Dermis blood vessel endothelial cell (primary cell): ENCODE measurements at places on chromosomes 4 and X. TPM values are rescaled to one million over a fixed set of nuclear protein-coding genes. Genes with fewer than 3 reads are reported as not detected.

Gene MAGEA2
- not detected in 2 replicates for total RNA-seq

GRCh38 chr4:144734522-144734921 lies 88.6 kb downstream of the HHIP start:
- DNase-seq = no peak

Gene STARD8
- total RNA-seq = 21.6 and 46.4 TPM in 2 replicates

DNA sequence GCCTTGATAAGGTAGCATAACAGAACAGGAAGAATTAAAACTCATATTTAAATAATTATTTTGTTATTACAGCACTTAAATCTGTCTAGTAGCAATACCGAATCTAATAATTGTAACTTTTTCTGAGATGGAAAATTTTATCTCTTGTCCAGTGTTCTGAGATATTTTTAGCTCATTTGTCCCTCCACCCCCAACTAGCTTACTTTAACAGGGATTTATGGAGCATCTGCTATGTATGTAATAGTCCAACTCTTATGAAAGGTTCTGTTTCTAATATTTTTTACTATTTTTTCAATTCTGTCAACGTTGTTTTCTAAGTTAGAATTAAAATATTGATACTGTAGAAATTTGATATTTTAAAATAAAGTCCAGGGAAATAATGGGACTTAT lies 38.2 kb upstream of the NUDT6 start:
- DNase-seq = no peak

DNA sequence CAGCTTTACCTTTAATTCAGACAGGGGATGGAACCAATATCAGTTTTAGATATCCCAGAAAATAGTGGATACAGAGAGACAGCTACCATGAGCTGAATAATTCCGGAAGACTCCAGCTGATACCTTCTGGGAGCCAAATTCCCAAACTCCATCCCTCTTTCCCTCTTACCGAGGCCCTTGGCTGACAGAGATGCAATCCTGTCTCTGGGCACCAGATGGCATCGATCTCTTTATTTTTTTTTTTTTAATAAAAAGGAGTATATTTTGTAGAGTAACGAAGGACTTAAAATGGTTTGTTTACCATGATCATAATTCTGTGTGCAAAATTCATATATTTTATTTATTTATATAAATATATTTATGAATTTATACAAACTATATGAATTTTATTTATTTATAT lies 31.0 kb downstream of the RAB40A start:
- DNase-seq = peak; percentile 24

- no peak for DNase-seq
Observed at GRCh38 chrX:15405846-15406245, 21.6 kb upstream of the VEGFD start.

GRCh38 chr4:162422312-162422711 lies 258.5 kb upstream of the FSTL5 start:
- DNase-seq = no peak
